ENCODE measurements at places on chromosomes 12 and 14.

DNA sequence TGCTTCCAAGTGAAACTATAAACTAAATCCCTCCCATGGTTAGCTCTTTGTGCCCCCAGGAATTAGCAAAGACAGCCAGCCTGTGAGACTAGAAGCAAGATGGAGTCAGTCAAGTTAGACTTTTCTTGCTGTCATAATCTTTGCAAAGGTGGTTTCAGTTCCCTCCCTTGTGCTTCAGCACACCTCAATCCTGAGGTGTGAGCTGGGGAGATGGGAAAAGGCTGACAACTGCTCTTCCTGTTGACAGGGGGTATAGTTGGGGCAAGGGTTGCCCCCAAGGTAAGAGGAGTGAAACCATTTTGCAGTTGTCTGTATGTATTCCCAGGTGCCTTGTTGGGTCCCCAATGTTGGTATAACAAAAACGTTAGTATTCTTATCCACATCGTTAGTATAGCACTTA is 12.3 kb upstream of the CPM start:
- DNase-seq: no peak

GRCh38 chr12:45402288-45402687 is 186.4 kb downstream of the ANO6 start:
- DNase-seq: no peak

DNA sequence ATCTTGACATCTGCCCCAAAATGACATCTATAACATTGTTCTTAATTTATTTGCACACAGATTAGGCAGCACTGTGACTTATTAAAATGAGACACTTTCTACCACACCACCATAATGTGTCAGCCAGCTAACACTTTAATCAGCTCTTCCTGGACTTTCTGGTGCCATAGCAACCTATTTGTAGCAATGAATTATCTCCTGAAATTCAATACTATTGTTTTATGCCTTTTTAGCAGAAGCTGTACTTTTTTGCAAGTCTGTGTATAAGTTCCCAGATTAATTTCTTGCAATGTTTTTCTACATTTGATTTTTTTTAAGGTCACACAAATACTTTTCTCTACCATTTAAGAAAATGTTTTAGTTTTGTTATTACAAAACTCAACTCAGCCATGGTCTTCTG is 72.8 kb upstream of the SAV1 start:
- no peak for DNase-seq

- no peak for DNase-seq
Observed at GRCh38 chr12:104280111-104280510, 23.4 kb upstream of the EID3 start.

GRCh38 chr14:53603994-53604393 is 352.6 kb downstream of the BMP4 start:
- no peak for DNase-seq

- no peak for DNase-seq
Observed at GRCh38 chr14:64711039-64711438, 6.8 kb downstream of the PLEKHG3 start.

DNA sequence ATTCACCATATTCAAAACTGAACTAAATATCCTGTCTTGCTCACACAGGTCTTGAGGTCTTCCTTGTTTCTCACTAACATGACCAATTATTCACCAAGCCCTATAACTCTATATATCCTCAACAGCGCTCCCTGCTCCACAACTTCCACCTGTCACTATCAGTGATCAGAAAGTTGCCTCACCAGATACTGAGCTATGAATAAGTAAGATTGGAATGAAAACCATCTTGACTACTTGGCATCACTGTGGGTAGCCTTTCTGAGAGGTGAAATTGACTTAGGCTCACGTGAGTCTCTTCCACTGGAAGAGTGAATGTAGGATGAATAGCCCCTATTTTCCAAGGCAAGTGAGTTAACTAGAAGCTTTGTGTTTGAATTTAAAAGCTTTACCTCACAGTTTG is 167.1 kb downstream of the PIK3C2G start:
- no peak for DNase-seq

- peak; percentile 12 for DNase-seq
Observed at GRCh38 chr14:74217672-74218448, 21.4 kb upstream of the VSX2 start.

GRCh38 chr12:39905152-39905551 is 200.7 kb downstream of the SLC2A13 start:
- DNase-seq: peak; percentile 18

GRCh38 chr14:79136071-79137044 is 966.2 kb downstream of the NRXN3 start:
- no peak for DNase-seq

DNA sequence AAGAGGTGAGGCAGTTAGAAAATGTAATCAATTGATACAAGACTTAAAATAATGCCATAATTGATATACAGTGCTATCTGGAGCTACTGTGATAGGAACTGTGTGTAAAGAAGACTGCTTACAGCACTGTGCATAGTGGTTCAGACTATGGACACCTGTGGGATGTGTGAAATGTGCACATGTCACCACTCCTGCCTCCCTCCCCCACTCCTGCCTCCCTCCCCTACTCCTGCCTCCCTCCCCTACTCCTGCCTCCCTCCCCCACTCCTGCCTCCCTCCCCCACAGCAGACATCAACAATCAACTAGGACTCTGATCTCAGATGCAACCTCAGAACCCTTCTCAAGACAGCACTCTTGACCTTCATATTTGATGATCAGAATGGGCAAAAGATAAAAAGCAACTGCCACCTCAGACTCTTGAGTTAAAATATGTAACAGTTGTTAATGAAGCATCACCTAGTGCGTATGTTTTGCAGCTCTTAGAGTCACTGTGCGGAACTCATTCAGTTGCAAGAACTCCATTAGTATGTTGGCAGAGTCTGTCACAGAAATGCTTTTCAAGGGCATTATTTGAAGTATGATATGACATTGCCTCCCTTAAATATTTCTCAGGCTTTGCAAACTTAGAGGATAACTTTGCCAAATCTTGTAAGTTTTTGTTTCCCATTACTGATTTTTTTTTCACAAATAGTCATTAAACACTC is 255.2 kb upstream of the DDHD1 start:
- DNase-seq: no peak

- no peak for DNase-seq
Observed at GRCh38 chr12:108127654-108128053, 1.4 kb upstream of the WSCD2 start.

DNA sequence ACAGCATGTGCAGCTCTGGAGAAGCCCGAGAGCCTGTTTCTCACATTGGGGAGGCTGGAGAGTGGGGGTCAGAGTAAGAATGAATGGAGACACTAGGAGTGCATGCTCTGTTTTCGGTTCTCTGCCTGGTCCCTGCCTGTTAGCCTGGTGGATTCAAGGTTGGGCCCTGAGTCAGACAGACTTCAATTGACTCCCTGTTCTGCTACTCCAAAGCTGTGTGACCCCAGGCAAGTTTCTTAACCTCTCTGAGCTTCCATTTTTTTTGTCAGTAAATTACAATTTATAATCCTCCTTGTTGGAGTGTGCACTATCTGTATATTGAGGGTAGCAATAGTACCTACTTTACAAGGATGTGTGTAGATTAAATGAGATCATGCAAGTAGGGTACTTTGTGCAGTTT is 102.6 kb upstream of the ESRRB start:
- no peak for DNase-seq

DNA sequence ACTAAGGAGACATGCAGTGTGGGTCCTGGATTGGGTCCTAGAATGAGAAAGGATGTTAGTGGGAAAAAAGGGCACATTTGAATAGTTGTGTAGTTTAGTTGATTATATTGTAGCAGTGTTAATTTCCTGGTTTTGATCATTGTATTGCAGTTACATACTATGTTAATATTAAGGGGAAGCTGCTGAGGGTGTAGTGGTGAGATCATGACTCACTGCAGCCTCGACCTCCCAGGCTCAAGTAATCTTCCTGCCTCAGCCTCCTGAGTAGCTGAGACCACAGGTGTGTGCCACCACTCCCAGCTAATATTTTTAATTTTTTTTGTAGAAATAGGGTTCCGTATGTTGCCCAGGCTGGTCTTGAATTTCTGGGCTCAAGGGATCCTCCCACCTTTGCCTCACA is 21.7 kb downstream of the BORCS5 start:
- DNase-seq: no peak

GRCh38 chr12:121539908-121540307 is 40.9 kb downstream of the KDM2B start:
- DNase-seq: no peak

- no peak for DNase-seq
Observed at GRCh38 chr14:46951103-46951502, 299.5 kb upstream of the RPL10L start.

GRCh38 chr12:31964280-31964679 is 5.1 kb downstream of the RESF1 start:
- DNase-seq: no peak

DNA sequence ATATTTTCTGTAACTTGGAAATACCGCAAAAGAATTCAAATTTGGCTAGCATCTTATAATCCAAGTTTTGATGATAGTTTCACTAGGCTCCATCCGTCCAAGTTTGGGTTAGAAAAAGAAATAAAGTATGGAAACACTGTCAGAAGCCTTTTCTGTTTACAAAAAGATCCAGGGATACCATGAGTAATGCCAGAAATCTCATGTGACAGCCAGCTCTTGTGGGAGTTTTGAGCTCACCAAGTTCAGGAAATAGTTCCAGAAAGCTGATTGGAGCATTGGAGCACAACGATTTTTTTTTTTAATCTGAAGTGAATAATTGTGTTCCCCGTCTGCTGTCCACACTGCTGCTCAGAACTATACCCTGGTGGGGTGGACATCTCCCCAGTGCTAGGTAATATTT is 229.7 kb upstream of the NPAS3 start:
- DNase-seq: no peak

DNA sequence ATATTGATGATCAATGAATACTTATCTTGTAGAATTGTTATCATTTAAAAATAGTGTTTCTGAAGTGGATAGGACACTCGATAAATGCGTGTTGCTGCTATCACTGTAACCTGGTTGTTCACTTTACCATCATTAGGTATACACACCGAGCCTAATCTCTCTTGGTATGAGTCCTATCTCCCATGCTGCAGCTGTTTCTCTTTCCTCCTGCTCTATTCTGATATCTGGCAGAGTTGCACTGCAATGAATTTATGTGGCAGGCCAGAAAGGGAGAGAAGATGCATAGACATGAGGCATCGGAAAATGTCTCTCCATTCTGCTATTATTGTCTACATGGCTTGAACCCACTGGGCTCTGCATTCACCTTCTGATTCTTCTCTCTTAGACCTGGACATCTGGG is 26.7 kb downstream of the KCNK10 start:
- DNase-seq: no peak

DNA sequence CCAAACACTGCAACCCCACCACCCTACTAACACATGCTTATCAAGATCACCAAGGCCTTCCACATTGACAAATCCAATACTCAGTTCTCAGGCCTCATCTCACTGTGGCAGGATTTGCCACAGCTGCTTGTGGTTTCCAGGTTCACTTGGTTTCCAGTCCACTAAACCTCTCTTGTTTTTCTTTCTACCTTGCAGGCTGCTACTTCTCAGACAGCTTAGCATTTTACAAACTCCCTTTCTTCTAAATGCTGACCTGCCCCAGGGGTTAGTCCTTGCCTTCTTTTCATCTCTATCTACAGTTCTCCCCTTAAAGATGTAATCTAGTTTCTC is 84.1 kb downstream of the BCAT1 start:
- DNase-seq: no peak

- no peak for DNase-seq
Observed at GRCh38 chr12:104132351-104132956, 5.6 kb downstream of the NFYB start.

DNA sequence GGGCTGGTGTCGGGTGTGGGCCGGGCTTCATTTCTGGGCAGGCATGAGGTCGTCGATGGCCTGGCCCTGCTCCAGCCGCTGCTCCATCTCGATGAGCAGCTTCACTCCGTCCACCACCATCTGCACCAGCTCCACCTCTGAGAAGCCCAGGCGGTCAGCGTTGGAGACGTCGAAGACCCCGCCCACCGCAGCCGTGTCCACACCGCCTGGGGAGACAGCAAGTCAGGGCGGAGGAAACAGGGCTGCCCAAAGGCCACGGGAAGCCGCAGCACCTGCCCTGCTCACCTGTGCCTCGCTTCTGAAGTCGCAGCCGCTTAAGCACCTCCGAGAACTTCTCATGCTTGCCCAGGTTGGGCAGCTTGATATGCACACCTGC is 2.8 kb downstream of the CKB start:
- no peak for DNase-seq

DNA sequence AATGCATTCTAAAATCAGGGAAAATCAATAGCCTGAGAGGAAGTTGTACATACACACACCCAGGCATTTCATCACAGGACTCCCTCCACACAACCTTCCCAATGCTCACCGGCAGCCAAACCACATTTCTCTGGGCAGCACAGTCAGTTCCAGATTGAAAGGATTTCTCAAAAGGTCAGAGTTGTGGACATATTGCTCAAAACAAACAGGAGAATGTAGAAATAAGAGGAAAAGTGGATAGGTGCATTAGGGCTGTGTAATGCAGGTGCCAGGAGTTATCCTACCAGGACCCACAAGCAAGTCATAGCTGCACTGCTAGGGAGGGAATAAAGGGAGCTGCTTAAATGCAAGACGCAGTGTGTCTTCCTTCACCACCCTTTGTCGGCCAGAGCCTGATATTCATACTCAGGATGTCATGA is 62.9 kb downstream of the GCH1 start:
- DNase-seq: no peak

DNA sequence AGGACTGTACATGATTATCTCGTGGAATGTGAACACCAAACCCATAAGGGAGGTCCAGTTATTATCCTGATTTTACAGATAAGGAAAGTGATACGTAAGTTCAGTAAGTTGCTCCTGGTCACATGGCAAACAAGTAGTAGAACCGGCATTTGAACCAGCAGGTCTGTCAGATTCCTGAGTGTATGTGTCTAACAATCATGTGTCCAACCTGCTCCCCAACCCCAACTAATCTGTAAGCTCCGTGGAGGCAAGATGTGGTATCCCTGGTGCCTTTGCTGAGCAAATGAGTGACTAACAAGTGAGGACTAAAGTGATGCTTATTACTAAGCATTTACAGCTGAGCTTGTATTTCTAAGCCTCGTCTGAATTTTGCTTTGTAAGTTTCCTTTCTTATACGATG is 65.9 kb downstream of the PTPN21 start:
- no peak for DNase-seq

GRCh38 chr14:90491221-90491885 is 94.5 kb downstream of the CALM1 start:
- peak; percentile 24 for DNase-seq

DNA sequence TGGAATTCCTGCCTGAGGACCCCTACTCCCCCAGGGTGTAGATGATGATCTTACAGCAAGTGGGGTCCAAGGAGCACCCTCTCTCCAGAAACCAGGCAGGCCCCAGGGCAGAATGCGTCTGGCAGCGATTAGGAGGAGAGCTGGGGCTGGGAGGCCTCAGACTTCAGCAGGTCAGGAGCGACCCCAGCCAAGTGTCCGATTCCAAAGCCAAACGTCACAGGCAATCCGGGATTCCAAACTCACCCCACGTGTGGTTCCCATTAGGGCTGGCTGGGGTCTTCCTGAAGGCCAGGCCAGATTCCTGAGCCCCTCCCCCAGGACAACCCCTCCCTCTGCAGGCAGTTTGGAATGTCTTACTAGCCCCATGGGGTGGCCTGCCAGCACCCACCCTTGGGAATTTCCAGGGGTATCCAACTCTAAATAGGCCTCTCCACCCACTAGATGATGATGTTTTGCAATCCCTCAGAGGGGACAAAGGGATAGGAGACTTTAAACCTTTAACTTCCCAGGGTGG is 17.3 kb upstream of the FIGNL2 start:
- DNase-seq: no peak
